ENCODE measurements at places on chromosomes 12 and 14.

DNA sequence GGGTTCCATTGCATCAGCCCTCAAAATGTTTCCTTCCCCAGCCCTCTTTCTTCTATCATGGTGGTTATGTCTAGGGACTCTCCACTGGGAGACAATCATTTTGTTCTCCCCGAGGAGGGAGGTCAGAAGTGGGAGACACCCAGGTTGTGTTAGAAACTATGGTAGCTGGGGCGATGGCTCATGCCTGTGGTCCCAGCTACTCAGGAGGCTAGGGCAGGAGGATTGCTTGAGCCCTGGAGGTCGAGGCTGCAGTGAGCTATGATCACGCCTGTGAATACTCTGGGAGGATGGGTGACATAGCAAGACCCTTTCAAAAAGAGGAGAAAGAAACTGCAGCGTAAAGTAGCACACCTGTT is 13.0 kb upstream of the LRRC23 start:
- DNase-seq = no peak

DNA sequence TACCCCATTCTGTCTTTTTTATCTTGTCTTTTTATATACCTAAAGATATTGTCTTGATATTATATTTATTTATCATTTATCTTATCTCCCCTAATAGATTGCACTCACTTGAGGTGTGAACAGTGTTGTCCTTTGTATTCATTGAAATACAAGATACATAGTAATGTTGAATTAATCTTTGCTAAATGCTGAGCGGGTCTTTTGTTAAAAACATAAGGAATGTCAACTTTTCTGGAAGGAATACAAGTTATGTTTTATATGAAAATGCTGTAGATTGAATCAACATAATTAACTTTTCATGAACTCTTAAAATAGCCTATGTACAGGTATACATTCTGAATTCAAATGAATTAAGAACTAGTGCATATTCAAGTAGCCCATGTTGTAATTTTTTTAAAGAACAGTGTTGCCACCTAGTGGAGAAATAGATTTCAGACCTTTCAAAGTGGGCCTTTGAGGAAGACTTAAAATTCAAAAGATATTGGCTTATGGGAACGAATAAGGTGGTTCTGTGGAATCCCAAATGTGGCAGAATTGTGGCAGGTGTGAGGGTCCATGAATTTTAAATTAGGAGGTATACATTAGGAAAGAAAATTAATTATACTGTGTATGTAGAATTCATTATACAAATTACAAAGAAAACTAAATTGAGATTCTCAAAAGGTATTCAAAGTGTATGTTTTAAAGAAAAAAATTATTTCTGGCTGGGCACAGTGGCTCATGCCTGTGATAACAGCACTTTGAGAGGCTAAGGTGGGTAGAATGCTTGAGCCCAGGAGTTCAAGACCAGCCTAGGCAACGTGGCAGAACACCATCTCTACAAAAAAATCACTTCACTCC is 19.1 kb downstream of the BBOF1 start:
- DNase-seq = no peak

DNA sequence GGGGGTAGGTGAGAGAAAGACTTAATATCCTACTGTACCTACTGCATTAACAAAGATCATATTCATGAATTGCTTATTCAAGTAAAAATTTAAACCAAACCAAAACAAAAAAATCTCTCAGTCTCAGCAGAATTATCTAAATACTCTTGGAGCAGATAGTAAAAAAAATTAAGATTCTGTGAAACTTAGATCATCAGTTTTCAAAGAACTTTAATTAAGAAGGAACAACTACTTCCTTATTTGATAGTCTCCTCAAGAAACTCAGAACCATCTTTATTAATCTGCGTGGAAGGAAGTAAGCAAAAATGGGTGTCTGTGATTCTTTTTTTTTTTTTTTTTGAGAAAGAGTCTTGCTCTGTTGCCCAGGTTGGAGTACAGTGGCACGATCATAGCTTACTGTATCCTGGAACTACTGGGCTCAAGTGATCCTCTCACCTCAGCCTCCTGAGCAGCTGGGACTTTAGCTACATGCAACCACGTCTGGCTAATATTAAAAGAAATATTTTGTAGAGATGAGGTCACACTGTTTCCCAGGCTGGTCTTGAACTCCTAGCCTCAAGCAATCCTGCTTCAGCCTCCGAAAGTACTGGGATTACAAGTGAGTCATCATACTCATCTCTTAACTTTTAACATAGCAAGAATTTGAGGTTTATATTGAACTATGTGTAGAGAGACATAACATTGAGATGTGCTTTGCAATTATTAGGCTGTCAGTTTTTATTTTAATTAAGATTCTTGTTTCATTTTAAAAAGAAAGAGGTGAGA is 37.4 kb downstream of the GAS2L3 start:
- no peak for DNase-seq

- no peak for DNase-seq
These were observed 1.3 kb upstream of the TSFM start for GRCh38 chr12:57781244-57781643.

GRCh38 chr14:55910601-55911243 is 207.5 kb upstream of the PELI2 start:
- DNase-seq = no peak
